NCI-H2029 treated with DMSO at 0.1 percent for 48 hours (cell line): ENCODE measurements at places on chromosomes 5 and 9.
A peak's percentile ranks its signal among the peaks of the same experiment; 100 is the strongest.

DNA sequence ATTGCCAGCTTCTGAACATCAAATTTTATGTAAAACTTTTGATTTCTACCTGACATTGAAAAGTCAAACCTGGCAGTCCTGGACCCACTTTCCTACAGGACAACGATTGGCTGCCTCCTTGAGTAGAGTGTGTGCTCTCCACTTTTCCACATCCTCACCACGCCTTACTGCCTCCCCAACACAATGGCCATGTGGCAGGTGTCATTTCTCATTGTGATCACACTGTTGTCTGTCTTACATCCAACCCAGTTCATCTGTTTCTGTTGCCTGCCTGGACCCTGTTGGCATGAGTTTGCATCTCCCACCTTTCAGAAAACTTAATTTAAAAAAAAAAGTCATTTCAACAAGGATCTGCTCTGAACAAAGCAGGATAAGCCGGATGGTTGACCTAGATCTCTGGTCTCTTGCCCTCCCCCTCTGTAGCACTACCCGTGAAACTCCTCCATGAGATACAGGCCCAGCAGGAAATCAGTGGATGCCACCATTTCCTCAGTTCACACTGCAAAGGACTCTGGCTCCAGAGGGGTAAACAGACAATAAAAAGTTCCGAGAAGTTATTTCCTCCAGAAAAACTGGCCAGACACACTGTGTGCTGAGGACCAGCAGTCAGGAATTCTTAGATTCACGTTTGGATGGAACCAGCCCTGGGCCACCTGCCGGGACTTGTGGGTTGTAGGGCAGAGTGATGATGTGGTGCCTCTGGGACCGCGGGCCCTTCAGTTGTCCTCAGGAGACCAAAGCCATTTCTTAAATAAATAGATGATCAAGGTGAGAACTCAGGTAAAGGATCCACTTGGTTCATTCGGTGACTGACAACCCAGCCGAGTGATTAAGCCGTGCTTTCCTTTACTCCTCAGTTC is 48.6 kb downstream of the AMBP start:
- no peak for DNase-seq

- peak; percentile 76 for DNase-seq
Measured at GRCh38 chr5:168163966-168164365, 127.5 kb upstream of the WWC1 start.

DNA sequence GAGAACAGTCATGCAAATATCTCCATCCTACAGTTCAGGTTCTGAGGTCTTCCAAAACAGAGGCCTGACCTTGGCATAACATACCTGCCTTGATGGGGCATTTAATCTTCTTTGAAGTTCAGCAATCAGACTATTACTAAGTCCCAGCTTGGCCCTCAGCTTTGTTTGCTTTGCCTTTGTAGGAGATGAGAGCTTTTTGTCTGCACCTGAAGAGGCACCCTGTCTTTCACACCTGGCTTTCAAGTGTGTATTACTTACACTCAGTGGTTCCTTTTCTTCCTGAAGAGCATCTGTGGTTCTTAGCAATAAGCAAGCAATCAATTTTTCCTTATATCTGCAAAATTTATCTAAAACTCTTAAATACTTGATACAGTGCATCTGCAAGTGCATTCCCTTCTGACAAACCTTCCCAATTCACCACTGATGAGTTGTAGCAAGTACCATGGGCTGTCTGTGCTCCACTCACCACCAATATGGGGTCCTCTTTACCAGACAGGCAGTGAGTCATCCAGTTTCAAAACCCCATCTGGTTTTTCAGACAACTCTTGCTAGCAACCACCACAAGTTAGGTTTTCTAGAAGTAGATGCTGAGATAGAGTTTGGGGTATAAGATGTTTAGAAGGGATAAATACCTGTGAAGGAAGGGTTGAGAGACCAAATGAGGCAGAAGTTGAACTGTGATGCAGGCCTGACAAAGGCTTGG is 100.2 kb downstream of the HINT1 start:
- DNase-seq = no peak

DNA sequence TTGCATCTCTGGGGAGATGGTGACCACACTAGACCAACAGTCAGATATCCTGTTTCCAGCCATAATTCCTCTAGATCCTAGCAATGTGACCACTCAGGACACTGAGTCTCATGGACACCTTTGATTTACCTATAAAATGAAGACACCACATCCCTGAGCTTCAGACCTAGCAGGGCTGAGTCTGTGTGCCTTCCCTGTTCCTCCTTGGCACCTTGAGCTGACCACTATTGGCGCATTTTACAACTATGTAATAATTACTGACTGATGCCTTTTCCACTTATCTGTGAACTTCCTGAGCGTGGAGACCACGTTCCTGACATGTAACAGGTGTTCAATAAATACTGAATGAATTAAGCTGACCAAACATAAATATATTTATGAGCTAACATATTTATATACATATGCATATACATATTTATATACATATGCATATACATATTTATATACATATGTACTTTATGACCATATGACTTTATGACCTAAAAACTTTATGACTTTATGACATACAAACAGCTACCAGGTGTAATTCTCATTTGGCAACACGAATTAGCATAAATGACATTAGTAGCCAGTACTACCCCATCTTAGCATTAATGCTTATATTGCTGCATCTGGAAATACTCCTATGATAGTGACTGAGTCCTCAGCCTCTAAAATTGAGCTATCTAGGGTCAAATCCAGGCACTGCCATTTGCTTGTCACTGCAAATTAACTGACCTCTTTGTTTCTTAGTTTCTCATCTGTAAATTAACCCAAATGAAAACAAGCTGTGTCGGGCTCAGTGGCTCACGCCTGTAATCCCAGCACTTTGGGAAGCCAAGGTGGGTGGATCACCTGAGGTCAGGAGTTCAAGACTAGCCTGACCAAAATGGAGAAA is 150.6 kb downstream of the GNA14 start:
- DNase-seq = no peak

DNA sequence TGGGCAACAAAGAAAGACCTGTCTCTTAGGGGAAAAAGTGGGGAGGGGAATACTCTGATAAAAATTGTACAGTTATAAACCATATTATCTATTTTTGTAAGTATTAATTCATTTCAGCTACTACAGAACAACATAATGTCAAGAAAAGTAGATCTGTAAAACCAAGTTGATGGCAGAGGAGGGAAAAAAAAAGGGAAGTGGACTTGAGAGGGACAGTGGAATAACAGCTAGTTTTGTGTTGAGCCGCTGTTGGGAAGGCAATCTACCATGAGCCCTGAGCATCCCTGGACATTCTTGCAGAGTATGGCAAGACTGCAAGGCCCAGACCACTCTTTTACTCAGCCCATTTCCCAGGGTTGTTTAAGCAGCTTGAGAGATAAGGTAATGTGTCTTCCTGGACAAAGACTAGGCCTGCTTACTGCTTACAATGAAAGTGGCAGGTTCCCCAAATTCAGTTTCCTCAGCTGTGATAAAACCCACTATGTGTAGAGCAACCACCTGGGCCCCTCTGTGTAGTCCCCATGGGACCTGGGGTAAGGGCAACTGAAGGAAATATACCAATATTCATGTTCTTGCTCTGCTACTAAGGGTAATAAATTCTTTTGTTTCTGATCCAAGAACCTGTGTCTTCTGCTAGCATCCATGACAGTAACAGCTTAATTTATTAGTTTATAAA is 25.0 kb downstream of the CEP120 start:
- no peak for DNase-seq

DNA sequence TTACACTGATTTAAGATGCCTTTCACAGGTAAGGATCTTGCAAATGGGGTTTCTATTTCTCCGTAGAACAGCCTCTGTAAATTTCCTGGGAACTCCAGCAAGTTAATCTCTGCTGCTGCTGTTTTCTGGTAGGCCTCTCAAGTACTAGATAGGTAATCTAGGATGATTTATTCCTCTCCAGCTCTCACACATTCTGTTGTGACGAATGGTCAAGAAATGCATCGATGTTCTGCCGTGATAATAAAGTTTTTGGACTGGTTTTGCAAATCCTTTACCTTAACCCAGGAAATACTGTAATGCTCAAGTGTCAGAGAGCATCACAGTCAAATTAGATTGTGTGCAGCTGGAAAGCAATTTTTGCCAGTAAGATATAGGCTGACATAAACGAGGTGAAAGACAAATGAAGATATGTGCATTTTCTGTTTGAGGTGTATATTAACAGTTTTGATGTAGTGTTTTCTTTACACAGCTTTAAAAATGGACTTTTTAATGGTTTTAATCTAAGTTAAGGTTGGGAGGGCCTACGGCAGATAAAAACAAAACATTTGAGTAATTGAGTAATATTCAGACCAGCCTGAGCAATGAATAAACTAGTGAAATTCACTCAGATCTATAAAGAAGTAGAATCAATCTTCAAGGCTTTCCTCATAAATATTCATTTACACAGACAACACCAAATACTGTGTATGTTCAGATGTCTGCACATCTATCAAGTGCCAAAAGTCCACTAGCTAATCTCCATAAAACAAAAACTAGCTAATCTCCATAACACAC is 300.6 kb upstream of the EDIL3 start:
- no peak for DNase-seq

DNA sequence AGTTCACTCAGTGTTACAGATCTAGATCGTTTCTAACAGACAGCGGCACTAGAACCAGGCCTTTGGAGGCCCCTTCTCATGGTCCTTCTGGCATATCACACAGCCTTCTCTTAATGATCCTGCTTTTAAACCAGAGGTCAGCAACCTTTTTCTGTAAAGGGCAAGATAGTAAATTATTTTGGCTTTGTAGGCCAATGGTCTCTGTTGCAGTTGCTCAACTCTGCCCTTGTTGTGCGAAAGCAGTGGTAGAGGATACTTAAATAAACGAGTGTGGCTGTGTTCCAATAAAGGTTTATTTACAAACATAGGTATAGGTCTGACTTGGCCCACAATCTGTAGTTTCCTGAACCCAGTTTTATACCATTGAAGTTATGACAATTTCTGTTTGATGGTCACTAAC is 47.3 kb upstream of the CD180 start:
- no peak for DNase-seq

DNA sequence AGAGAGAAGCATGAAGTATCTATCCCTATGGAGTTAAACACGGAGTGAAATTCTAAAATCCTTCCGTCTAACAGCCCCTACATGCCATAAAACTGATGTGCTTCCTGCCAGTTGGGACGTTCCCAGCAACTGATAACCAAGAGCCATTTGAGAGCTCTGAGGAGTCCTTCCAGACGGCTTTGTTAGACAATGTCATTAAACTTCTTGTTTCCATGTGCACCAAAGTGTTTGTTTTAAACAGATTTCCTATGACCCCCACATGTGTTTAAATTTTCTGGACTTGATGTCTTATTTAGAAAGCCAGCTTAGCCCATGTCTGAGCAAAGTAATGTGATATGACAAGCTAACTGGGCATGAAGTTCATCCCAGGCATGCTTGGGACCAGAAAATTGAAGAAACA is 57.2 kb upstream of the LPAR1 start:
- no peak for DNase-seq

GRCh38 chr9:121024237-121024636 is 25.8 kb downstream of the C5 start:
- no peak for DNase-seq

- DNase-seq = no peak
Measured at GRCh38 chr5:74516211-74516636, 124.3 kb downstream of the ENC1 start.

GRCh38 chr9:132888151-132888550 is 9.5 kb downstream of the SPACA9 start:
- DNase-seq = no peak

GRCh38 chr5:129362456-129362855 is 97.6 kb upstream of the ADAMTS19 start:
- no peak for DNase-seq

- no peak for DNase-seq
Measured at GRCh38 chr9:132056717-132057560, 22.7 kb downstream of the MED27 start.

- DNase-seq = no peak
Measured at GRCh38 chr9:84935528-84936117, 266.1 kb downstream of the NTRK2 start.

- DNase-seq = no peak
Measured at GRCh38 chr5:108264533-108264932, 117.4 kb downstream of the FBXL17 start.

DNA sequence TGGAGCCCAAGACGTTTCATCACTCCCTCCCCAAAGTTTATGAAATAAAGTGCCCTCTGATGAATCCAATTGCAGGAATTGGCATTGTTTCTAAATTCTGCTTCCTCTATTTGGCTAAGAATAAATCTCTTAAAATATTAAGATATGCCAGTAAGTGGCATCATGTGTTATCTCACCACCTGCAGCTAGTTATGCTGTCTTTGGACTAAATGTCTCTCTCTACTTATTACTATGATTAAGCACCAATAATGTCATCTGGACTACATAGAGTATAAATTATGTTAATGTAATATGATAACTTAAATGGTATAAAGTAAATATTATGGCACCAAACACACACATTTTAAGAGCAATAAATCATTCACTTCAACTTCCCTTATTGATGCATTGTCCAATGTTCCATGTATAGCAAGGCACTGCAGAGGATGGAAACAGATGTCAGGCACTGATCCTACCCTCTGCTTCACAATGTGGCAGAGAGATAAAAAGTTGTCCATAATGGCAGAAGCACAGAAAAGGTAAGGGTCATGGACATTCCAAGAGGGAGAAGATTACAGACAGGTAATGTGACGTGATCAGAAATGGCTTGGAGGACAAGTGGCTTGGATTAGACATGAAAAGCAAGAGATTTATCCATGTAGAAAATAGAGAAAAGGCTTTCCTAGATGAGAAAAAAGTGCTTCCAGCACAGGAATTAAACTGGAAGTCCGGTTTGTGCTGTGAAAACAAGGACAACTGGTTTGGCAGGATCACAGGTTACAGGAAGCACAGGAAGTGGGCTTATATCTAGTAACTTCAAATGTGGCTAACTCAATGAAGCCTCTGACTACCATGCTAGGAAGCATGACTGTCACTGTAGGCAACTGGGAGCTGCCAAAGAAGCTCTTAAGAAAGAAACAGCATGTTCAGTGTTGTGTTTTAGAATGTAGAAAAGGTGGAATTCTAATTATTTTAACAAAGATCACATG is 26.7 kb downstream of the MARCHF11 start:
- DNase-seq = peak; percentile 23

DNA sequence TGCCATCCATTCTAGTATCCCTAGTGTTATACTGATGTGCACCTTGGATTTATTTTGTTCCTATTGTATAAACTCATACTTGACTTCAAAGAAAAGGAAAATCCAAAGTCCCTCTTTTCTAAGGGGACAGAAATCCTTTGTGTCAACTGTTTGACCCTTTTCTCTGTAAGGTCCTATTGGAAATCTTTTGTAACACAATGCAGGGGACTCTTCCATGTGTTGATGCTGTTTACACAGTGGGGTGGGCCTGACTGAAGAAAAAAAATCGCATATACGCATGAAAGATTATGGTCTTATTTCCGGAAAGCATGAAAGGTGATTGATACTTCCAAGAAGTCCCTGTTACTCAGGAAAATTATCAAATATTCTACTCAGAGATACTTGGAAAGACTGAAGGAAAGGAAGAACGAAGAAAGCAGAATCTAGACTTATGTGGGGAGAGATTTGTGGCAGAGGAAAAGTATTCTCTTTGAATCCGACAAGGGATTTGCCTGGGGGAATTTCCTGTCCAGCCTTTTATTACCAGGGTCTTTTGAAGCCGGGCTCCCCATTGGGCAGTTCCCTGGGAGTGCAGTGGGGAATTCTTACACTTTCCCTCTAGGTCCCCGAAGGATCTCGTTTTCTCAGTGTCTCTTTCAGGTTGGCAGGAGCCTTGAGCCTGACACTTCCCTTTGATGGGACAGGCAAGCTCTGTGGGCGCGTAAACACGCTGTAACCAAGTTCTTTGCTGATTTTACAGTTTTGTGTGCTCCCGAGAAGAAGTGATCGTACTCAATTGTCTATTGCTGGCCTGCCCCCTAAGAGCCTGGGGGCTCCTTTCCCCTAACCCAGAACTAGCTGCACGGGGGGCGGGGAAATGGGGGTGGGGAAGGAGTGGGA is 779 bp upstream of the VCAN start:
- DNase-seq = no peak
